ENCODE measurements at places on chromosomes 11 and 22. TPM values are rescaled to one million over a fixed set of nuclear protein-coding genes. Genes with fewer than 3 reads are reported as not detected.

BTBD18 gene
- total RNA-seq, result not detected

OR52E8 gene
- total RNA-seq, result not detected

GRCh38 chr11:133007027-133007584 is 525.2 kb downstream of the OPCML start:
- DNase-seq, result no peak

GRCh38 chr11:84714316-84714780 is 912.8 kb downstream of the DLG2 start:
- peak; percentile 60 for DNase-seq

- DNase-seq, result peak; percentile 68
These were observed 1404.2 kb downstream of the BRD1 start for GRCh38 chr22:48423481-48423911.

- DNase-seq, result no peak
These were observed 146.8 kb downstream of the ENTHD1 start for GRCh38 chr22:39746600-39747262.

DNA sequence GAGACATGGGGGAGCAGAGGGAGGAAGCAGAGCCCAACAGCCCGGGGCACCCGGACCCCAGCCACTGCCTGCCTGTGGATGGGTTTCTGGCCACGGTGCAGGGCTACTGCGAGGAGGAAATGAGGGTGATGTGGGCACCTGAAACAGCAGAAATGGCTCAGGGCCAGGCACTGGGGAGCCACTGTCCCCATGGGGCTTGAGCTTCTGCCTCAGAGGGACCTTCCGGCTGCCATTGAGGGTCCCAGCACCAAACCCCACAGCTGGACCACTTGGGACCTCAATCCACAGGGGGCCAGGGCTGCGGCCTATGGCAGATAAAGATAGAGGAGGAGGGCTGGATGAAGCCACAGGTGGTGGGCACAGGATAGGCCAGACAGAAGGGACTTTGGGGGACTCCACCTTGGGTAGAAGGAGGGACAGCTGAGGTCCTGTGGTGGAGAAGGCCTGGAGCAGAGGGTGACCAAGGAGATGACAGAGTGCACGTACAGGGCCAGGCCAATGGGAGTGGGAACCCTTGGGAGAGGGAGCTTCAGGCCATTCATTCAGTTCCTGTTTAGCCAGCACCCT is 48.3 kb downstream of the NFAM1 start:
- DNase-seq, result no peak

GRCh38 chr11:134742224-134742612 is 330.2 kb upstream of the B3GAT1 start:
- DNase-seq, result no peak

DNA sequence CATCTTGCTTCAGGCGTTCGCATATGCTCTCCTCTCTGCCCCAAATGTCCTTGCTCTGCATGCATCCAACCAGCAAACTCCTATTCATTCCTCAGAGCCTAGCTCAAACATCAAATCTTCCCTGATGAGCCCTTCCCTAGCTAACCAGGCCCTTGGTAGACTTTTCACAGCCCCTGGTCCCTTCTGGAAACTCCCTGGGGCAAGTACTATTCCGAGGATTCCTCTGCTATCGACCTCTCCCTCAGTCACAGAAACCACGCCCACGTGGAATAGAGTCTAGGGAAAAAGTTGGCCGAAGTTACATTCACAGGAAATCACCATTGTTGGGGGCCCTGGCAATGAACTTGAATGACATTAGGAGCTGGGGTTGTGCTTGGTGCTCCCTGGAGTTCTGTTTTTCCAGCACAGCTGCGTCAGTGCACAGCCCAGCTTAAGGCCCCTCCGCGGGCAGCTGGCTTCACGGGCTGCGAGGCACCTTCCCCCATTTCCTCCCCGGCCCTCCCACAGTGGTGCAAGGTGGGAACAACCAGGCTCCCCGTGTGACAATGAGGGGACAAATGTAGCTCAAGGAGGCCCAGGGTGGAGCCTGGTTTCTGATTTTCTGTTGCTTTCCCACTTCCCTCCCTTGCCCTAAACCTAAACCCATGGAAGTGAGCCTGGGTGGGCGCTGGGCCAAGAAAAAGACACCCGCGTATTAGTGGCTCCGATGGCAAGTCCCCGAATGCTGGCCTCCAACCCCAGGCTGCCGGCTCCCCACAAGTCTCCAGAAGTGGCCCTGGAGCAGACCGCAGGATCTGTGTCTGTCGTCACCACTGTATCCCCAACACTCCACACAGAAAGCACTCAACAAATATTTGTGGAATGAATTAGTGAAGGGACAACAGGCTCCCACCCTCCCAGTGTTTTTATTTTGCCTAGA is 4.3 kb upstream of the ATP5MGL start:
- peak; percentile 73 for DNase-seq

- DNase-seq, result peak; percentile 69
These were observed 111.0 kb upstream of the ARHGAP42 start for GRCh38 chr11:100575860-100576717.

All from GM23248 (cell line).